ENCODE measurements at places on chromosomes 11 and 22.
A peak's percentile ranks its signal among the peaks of the same experiment; 100 is the strongest.

GRCh38 chr11:61698173-61698948 is 18.2 kb downstream of the DAGLA start:
- no peak for DNase-seq

GRCh38 chr11:87971354-87971753 is 203.9 kb downstream of the RAB38 start:
- DNase-seq, result no peak

DNA sequence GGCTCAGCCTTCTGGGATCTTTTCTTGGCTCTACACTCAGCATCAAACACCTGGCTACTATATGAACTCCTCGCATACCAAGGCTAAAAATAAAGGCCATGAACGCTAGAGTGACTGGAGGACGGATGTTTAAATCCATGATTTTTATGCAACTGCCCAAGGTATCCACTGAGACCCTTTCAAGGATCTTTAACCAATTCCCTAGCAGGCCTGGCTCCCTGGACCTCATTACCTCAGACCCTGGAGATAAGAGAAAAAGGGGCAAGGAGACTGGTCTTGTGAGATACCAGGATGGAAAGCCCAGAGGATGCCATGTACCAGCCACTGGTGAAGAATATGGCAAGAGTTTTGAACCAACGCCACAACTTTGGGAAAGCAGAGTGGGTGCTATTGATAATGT is at the start of gene OR51G2:
Gene OR51G2, minus strand, starts transcription at position 101 of the 400 bp plus-strand sequence. CDS start 3,687 bp downstream, outside the sequence.
- DNase-seq, result no peak

- DNase-seq, result no peak
Observed at GRCh38 chr11:116600930-116601329, 171.9 kb downstream of the BUD13 start.

GRCh38 chr11:123560006-123560405 is 94.4 kb downstream of the SCN3B start:
- DNase-seq, result no peak

DNA sequence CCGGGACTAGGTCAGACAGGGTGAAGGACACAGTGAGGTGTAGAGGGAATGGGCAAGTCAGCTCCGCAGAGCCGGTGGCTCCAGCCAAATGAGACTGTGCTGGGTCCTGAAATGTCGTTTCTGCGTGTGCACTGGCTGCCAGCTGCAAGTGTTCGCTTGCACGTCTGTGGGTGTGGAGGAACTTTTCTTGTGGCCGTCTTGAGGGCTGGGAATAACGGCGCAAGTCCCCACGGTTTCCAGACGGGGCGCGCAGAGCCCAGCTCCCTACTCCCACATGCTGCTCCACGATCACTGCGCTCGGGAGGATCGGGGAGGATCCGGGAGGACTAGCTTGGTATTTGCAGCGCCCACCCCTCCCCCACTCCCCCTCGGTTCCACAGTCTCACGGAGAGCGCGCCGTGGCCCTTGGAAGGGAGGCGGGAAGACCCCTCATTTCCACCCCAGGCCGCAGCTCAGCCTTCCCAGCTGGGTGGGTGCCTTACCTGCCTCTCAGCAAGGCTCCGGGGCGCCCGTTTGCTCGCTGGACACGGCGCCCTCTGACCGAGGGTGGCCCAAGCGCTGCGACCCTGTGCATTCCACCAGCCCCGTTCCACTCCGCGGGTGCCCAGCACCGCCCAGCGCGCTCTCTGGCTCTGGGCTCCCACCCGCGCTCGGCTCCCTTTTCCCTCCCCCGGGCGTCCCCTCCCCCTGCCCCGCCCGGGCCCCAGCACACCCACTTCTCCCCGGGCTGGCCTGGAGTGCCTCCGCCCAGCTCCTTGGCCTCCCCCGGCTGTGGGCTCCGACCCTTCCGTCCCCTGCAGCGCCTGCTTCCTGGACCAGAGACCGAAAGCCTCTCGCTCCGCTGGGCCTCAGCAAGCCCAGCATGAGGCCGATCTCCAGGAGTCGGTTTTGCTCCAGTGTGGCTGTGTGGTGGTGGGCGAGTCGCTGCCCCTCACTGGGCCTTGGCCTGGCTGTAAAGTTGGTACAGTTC is at the start of gene KCNE3:
Gene KCNE3, minus strand, starts transcription at position 634 of the 970 bp plus-strand sequence. CDS start 9,986 bp downstream, outside the sequence.
- DNase-seq, result peak; percentile 13

DNA sequence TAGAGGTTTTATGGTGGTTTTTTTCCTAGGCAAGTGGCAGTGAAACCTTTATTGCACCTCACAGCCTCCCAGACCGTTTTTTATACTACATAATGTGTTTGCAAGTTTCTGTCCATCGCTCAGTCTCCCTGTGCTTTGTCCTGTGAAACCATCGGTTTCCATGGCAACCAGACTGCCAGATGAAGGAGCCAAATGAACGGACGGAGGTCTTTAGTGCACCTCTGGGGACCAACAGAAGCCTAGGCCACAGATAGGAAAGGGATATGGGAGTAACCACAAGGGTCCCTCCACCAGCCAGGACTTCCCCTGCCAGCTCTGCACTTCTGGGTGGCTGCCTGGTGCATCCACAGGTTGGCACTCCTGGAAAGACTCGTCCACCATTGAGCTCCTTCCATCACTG is 165.0 kb downstream of the CHST1 start:
- DNase-seq, result no peak

GRCh38 chr22:27463121-27463660 is 338.4 kb downstream of the MN1 start:
- no peak for DNase-seq

- DNase-seq, result no peak
Observed at GRCh38 chr22:43234264-43234988, 47.5 kb upstream of the TTLL12 start.

DNA sequence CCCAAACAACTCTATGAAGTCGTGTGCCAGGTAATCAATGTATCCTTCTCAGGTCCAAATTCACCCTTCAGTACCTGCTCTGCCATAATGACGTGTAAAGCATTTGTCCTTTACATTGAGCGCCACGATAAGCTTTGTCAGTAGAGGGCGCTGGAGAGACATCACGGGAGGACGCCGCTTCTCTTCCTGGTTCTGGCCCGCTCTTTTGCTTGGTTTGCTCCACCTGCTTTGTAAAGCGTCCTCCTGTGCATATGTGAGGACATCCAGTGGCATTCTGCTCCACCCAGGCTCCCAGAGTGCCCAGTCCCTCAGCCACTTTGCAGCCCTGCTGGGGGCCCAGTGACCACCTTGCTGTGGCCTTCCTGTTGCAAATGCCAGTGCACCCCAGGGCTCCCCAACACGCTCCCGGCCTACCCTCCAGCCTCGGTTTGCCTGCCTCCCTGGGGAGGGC is 61.1 kb downstream of the WT1 start:
- DNase-seq, result peak; percentile 25

DNA sequence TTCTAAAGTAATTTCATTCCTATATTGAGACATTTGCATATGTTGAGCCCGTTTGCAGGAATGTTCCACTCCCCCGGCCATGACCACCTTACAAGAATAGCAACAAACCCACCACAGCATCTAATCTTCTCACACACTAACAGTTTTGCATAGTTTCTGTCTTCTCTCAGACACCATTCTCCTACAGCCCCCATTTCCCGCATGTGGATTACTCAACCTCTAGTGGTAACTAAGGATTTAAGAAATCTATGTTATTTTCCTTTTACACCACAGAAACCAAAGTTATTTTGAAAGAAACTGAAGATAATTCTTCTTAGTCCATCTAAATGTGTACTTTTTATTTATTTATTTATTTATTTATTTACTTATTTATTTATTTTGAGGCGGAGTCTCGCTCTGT is 2.3 kb downstream of the MS4A4E start:
- DNase-seq, result no peak

DNA sequence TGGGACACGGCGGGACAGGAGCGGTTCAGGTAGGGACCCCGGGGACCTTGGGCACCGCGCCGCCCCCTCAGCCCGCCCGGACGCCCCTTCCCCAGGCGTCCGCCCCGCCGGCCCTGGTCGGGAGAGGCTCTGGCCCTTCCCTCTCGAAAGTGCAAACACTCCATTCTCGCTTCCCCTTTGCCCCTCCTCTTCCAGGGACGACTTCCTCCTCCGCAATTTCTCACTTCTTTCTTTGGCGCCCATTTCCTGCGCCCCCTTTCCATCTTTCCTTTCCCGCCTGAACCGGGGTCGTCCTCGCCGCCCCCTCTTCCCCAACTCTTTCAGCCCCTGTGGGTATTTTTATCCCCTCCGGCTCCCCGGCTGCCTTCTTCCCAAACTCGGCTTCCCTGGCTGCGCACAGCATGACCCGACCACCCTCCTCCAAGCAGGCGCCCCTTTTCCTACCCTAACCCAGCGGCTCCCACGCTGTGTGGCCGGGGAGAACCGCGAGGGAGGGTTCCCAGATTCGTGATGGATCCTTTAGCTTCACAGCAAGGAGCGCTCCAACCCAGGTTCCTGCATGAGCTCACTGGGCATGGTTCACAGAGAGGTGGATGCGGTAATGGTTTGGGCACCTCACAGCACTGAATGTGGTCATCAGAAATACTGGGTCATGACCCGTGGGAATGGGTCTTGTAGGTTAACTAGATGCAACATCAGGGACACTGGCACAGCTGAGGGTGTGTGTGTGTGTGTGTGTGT is 689 bp downstream of the RAB39A start:
- DNase-seq, result no peak

DNA sequence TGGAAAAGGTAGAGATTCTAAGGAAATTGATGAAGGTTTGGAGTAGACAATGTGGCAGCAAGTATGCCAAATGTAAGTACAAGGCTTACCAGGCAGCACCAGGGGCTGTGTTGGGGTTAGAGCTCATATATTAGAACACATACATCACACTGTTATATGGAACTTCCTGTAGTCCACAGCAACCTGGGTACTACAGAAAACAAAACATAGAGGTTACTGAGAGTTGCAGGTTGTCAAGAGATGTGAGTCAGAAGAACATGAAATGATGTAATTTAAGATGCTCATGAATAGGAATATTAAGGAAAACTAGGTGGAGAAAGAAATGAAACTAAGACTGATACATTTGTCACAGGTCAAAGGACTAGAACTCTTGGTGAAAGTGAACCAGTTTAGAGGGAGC is 22.0 kb downstream of the FAT3 start:
- DNase-seq, result no peak

- no peak for DNase-seq
Observed at GRCh38 chr11:38272376-38272775, 1674.3 kb upstream of the RAG2 start.

DNA sequence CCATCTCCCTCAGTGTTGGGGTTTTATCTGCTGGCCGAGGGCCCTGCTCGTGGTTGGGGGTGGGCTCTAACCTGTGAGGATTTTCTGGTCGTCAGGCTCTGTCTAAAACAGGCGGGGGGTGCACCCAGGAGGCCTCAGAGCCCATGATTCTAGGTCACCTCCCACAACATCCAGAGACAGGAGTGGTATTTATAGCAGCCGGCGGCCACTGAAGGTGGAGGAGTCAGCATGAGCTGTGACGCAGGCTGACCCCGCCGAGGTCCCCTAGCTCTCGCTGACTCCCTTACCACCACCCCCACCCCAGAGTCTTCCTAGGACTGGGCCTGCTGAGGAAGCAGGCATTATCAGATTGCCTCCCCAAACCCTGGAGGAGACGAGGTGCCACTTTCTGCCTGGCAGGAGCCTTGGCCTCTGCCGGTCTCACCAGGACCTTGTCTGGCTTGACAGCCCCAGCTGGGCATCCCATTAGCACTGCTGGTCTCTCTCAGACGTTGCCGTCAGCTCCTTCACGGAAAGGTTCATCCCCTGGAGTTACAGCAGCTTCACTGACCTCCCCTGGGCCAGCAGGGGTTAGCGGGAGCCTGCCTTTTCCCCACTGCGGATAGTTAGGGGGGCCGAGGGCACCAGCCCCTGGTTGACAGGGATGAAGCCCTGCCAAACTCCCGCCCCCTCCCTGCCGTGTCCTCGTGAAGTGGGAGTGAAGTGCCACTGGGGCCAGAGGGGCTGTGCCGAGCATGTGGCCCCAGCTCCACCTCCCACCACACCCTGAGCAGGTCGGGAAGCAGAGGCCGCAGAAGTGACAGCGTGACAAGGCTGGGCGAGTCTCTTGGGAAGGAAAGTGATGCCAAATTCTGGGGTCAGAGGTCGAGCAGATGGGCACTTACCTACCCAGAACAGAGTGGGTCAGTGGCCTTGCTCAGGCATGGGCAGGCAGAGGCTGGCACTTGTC is 26.5 kb downstream of the DAGLA start:
- DNase-seq, result no peak

DNA sequence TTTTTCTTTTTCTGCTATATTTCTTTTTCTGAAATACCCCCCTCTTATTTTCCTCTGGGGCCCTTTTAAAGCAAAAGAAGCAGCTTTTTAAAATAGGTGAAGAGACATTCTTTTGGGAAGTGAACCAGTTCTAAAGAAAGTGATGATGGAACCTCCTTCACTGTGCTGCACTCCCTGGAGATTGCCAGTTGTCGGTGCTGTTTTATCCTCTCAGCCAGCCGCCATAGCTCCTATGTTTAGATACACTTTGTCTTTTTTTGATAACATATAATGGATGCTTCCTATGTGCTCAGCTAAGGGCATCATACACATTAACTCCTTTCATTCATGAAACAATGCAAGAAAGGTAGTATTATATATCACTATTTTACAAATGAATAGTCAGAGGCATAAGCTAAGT is 14.0 kb downstream of the CFAP300 start:
- no peak for DNase-seq

DNA sequence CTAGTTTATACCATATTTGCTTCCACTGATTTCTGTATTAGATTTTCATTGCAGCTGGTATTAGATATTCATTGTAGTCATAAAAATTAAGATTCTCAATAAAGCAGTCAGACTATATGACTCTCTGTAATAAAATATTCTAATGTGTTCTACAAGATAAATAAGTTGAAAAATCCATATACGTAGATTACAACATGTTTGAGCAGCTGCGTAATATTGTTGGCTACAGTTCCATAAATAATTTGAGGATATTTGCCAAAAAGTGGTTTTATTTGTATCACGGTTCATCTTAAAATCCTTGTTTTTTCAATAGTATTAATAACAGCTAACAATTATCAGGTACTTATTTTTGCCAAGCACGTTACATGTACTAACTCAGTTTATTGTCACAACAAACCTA is 668.6 kb upstream of the CCDC90B start:
- no peak for DNase-seq

DNA sequence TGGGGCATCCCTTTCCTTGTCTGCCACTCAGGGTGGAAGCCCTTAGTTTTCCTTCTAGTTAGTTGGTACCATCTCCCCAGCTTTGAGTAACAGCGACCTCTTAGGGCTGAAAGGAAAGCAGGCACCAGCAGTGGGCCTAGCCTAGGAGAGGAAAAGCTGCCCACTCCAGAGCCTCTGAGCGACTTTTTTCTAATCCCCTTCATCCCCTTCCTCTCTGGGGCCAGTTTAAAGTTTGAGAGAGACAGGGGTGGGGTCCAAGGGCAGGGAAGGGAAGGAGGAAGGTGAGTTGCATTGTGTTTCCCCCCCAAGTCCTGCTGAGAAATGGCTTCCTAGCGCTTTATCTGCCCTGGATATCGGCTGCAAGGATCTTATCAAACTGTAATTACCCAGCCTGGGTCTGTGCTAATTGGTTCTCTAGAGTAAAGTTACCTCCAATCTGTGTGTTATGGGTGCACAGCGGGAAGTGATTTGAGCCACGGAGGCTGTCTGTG is 573.9 kb upstream of the CADM1 start:
- no peak for DNase-seq

DNA sequence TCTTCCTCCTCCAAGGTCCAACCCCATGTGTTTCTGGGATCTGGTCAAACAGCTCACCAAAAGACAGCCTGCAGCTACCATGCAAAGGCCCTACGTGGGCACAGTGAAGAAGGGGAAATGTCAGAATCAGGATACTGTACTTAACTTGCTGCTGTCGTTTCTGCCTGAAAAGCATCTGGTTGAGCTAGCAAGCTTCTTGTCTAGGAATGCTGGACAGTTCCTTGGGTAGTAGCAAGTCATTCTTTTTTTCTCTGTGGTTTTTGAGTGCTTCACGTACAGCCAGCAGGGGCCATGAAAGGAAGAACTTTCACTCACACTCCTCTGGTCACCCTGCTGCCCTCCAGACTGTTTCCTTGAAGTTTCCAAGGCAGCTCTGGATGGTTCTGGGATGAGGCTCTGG is 24.7 kb downstream of the RCOR2 start:
- no peak for DNase-seq

All from Calu3 (cell line).